ENCODE measurements at places on chromosomes 2 and 18. TPM values are rescaled to one million over a fixed set of nuclear protein-coding genes. Genes with fewer than 3 reads are reported as not detected.

DNA sequence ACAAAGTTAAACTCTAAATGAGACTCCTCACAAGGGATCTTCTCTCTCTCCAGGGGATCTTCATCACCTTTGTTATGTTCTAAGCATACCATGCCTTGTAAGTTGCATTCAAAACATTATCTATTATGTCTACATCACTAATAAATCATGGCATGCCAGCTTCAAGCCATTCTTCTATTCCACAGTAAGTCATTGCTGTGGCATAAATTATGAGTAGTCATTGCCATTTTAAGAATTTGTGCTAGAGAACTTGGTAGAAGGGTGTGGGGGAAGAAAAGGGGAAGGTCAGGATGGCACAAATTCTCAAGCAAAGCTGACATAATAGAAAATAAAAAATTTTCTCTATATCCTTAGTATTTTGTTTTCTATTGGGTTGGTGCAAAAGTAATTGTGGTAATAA, 33.5 kb downstream of the BARD1 start:
- H3K27ac ChIP-seq = no peak overlapping the region
- no peak overlapping the region for H3K4me3 ChIP-seq
- DNase-seq = no peak
- H3K36me3 ChIP-seq = peaks cover 30% of the 10 kb centered on the region
- H3K27me3 ChIP-seq = no peaks in the 10 kb centered on the region

DNA sequence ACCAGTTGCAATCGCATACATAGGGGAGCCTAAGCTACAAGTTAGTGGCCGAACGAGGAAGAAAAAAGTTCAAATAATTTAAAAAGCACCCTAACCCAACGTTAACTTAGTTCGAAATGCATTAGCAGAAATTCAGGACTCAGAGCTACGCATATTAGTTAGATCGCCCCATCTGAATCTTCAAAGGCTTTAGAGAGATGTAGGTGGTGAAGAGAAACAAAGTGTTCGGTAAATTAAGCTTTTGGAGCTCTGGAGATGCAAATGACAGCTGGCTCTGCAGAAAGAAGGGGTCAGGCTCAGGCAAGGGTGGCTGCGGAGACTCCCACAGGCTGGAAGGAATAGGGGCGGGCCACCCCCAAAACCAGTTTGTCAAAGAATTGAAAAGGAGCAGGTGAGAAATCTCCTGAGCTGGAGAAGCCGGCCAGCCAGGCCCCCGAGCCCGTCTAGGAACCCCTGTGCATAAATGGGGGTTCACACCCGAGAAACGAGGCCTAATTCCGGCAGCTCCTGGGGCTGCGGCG, 621 bp downstream of the TXNL1 start:
- H3K27ac ChIP-seq = peak overlapping the region; percentile 100
- H3K27me3 ChIP-seq = no peaks in the 10 kb centered on the region
- peaks cover 45% of the 10 kb centered on the region for H3K4me1 ChIP-seq

Gene YPEL5
- total RNA-seq = 75.3 TPM

DNA sequence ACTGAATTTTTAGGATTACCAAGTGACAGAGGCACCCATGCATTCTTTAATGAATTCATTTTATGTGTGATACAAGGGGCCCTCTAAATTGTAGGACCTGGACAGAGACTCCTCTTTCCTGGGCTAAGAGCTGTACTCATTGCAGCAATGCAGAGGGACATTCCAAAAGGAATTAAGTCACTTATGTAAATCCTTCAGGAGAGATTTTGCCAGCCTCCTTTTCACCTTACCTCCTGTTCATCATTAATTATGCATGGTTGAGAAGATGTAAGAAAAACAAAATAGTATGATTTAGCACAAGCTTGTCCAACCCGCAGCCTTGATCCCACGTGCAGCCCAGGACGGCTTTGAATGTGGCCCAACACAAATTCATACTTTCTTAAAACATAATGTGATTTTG, 84.5 kb upstream of the TANK start:
- no peak overlapping the region for H3K27ac ChIP-seq
- H3K4me1 ChIP-seq = no peaks in the 10 kb centered on the region
- no peaks in the 10 kb centered on the region for H3K27me3 ChIP-seq

Gene TMEFF2
- 1.4 TPM for total RNA-seq

DNA sequence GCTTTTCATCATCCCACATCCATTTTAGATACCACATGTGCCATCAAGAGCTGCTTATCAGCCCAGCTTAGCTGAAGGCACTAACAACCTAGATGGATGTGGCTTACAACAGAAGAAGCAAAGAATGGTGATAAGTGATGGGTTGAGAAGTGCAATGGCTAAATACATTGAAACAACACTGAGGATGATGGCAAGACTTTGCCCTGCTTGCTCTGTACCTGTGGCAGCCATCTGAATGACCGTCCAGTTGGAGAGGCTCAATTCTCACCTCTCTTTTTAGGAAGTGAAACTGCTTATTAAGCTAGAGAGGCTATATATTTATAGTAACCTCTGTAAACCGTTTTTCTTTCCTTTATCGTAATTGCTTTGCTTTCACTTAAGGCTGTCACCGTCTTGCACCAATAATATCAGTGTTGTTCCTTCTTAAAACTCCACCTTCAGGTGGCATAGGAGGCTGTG, 5.7 kb downstream of the GPATCH11 start:
- H3K27me3 ChIP-seq = no peaks in the 10 kb centered on the region
- no peak overlapping the region for H3K27ac ChIP-seq
- no peak overlapping the region for H3K4me3 ChIP-seq

GRCh38 chr2:31327505-31327904, 87.0 kb downstream of the XDH start:
- no peak for DNase-seq
- no peaks in the 10 kb centered on the region for H3K36me3 ChIP-seq
- no peak overlapping the region for H3K27ac ChIP-seq
- peaks cover 7% of the 10 kb centered on the region for H3K27me3 ChIP-seq

GRCh38 chr2:189109921-189110397, 69.6 kb downstream of the COL5A2 start:
- H3K27ac ChIP-seq = peak overlapping the region; percentile 1
- H3K36me3 ChIP-seq = peaks cover 17% of the 10 kb centered on the region
- H3K4me3 ChIP-seq = no peak overlapping the region
- no peak for DNase-seq
- H3K4me1 ChIP-seq = peaks cover 67% of the 10 kb centered on the region
- no peaks in the 10 kb centered on the region for H3K27me3 ChIP-seq

Measured in chondrocyte (in vitro differentiated cells).